Glutamatergic neuron (in vitro differentiated cells): ENCODE measurements at places on chromosomes 2 and 18.

DNA sequence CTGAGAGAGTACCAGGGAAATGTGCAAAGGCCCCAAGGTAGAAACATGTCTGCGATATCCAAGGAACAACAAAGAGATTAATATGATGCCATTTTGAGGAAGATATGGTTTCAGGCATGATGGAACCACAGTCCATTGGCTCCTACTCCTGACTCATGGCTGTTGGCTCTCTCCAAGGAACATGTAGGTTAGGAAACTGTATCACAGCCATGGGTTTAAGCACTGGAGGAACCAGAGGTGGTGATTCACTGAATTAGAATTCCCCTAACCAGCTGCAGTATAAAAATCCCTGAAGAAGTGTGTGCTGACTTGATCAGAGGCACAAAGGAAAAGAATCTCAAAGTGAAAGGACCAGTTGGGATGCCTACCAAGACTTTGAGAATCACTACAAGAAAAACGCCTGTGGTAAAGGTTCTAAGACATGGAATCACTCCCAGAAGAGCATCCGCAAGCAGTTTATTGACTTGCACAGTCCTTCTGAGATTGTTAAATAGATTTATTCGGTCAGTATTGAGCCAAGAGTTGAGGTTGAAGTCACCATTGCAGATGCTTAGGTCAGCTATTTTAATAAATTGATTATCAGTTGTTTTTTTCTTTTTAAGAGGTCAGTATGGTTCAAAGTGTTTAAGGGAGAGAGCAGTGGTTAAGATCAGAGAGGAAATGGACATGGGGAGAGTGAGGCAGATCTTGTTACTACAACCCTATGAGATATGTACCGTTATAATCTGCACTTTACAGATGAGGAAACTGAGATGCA, 110.7 kb upstream of the OTX1 start:
- no peak overlapping the region for H3K4me3 ChIP-seq
- H3K4me1 ChIP-seq, result no peaks in the 10 kb centered on the region
- no peaks in the 10 kb centered on the region for H3K27me3 ChIP-seq
- no peak for DNase-seq
- H3K27ac ChIP-seq, result no peak overlapping the region

GRCh38 chr2:71613953-71614925, 160.9 kb downstream of the DYSF start:
- no peaks in the 10 kb centered on the region for H3K36me3 ChIP-seq
- DNase-seq, result no peak
- H3K27me3 ChIP-seq, result peaks cover 5% of the 10 kb centered on the region
- H3K27ac ChIP-seq, result no peak overlapping the region
- peaks cover 2% of the 10 kb centered on the region for H3K4me1 ChIP-seq
- H3K4me3 ChIP-seq, result no peak overlapping the region

DNA sequence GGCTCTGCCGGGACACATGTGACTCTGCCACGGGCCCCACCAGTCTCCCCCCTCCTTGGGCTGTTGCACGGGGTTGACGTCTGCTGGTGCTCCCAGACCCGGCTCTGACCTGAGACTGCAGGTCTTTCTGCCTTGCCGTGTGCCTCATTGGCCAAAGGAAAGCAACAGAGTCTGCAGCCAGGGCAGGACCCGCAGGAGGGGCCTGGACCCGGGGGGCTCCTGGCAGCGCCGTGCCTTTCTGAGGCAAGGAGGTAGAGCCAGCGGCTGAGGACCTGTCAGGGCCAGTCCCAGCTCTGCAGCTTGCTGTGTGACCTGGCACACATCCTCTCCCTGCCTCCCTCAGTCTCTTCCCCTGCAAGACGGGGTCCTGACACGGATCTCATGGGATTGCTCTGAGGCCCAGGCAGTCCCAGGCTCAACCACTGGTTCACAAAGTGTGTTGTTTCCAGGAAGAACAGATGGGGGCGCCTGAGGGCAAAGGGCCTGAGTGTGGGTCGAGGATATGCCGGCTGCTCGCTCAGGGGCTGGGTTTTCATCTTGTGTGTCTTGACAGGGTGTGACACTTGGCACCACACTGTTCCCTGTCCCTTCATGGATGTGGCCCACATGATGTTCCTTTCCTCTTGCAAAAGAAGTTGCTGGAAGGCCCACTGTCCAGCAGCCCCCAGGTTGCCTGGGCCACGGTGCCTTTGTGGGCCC, 9.0 kb downstream of the CAPN10 start:
- no peaks in the 10 kb centered on the region for H3K4me1 ChIP-seq
- H3K36me3 ChIP-seq, result no peaks in the 10 kb centered on the region
- no peak overlapping the region for H3K27ac ChIP-seq
- no peaks in the 10 kb centered on the region for H3K27me3 ChIP-seq
- no peak overlapping the region for H3K4me3 ChIP-seq

- H3K27ac ChIP-seq, result no peak overlapping the region
- H3K4me3 ChIP-seq, result no peak overlapping the region
- H3K4me1 ChIP-seq, result peaks cover 3% of the 10 kb centered on the region
- no peak for DNase-seq
- no peaks in the 10 kb centered on the region for H3K36me3 ChIP-seq
Observed at GRCh38 chr2:157302492-157303099, 23.0 kb downstream of the ERMN start.

DNA sequence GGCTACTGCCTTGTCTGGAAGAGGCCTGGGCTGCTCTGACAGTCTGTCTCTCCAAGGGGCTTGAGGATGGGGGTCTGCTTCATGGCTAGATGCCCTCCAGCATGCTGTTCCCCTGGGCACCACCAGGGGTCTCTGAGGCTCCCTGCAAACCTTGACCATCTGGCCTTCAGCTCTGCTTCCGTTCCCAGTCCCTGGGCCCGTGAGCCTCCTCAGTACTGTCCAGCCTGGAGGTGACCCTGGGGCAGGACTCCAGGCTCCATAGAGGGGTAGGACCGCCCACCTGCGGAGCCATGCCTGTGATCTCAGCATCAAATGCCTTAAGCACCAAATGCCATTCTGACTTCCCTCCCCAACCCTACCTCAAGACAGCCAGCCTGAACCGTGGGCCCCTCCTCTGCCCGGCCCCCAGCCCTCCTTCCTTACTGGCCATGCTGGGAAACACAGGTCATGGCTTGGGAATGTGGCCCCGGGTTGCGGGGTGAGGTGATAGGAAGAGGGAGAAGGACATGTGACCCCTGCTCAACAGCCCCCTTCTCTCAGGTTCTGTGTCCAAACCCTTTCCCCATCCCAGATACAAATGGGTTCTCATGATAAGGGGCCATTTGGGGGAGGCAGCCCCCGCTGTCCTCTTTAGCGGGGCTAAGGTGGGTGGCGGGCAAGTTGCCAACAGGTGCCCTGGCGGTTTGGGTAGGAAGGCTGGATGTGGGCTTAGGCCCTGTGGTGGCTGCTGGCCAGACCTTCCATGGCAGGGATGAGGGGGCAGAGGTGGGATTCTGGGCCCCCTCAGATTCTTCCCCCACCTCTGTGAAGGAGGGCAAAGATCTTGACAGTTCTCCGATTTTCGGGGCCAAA, 25.0 kb downstream of the SPEG start:
- no peaks in the 10 kb centered on the region for H3K36me3 ChIP-seq
- DNase-seq, result peak; percentile 86
- H3K27ac ChIP-seq, result peak overlapping the region; percentile 96
- H3K4me1 ChIP-seq, result peaks cover 19% of the 10 kb centered on the region
- peaks cover 5% of the 10 kb centered on the region for H3K27me3 ChIP-seq

- H3K4me3 ChIP-seq, result no peak overlapping the region
- peaks cover 8% of the 10 kb centered on the region for H3K4me1 ChIP-seq
- peaks cover 2% of the 10 kb centered on the region for H3K27me3 ChIP-seq
- peak overlapping the region; percentile 7 for H3K27ac ChIP-seq
- no peaks in the 10 kb centered on the region for H3K36me3 ChIP-seq
Observed at GRCh38 chr2:12624905-12625598, 91.7 kb upstream of the TRIB2 start.

DNA sequence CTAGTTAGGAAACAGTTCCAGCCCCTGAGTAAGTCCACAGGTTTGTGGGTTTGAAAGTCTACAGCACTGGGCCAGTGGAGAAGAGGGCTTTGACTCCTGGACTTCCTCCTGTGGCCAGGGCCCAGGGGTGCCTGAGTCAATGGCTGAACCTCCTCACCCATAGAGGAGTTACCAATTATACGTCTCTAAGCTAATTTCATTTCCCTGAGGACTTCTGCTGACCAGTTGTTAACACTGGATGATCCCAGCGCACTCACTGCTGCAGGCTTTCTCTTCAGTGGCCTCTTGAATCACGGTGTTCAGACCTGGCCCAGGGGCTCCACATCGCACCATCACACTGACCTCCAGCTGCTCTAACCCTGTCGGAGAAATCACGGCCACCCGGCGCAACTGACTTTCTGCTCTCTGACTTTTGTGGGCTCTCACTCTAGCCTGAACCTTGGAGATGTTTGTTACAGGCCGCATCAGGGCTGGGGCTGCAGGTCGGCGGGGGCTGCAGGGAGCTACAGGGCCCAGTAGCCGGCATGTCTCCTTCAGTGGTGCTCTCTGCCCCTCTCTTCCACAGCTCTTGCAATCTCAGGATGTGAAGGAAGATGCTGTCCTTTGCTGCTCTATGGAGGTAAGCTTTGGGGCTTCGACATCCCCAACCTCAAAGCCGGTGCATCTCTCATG, 93.6 kb downstream of the SMAD7 start:
- no peak overlapping the region for H3K4me3 ChIP-seq
- H3K27me3 ChIP-seq, result peaks cover 34% of the 10 kb centered on the region
- H3K27ac ChIP-seq, result no peak overlapping the region
- no peak for DNase-seq

GRCh38 chr2:151182396-151182795, 79.3 kb downstream of the RBM43 start:
- H3K27ac ChIP-seq, result no peak overlapping the region
- no peak overlapping the region for H3K4me3 ChIP-seq
- peaks cover 16% of the 10 kb centered on the region for H3K4me1 ChIP-seq
- H3K27me3 ChIP-seq, result peaks cover 2% of the 10 kb centered on the region
- H3K36me3 ChIP-seq, result no peaks in the 10 kb centered on the region

GRCh38 chr2:240232264-240232915, 91.9 kb upstream of the OTOS start:
- peaks cover 16% of the 10 kb centered on the region for H3K27me3 ChIP-seq
- H3K27ac ChIP-seq, result no peak overlapping the region
- peaks cover 28% of the 10 kb centered on the region for H3K4me1 ChIP-seq
- DNase-seq, result no peak
- H3K4me3 ChIP-seq, result no peak overlapping the region

- no peak overlapping the region for H3K27ac ChIP-seq
- H3K4me3 ChIP-seq, result no peak overlapping the region
- DNase-seq, result no peak
Observed at GRCh38 chr2:195687320-195688086, 30.5 kb downstream of the SLC39A10 start.

DNA sequence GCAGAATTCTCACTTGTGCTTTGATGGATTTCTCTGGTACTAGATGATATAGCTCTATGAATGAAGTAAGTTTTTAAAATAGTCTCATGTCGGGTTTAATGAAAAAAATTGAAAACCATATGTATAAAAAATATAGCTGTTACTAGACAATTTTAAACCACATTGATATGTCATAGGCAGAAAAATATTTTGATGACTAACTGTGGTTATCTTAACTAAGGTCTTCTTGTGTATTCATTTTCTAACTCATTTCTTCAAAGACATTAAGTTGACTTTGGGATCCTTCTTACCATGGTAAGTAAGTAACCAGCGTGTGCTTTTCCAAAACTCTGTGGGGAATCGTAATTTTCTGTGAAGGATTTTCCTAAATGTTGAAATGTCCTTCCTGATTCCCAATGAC, 160.9 kb upstream of the COL3A1 start:
- H3K27me3 ChIP-seq, result peaks cover 2% of the 10 kb centered on the region
- no peaks in the 10 kb centered on the region for H3K36me3 ChIP-seq
- H3K4me3 ChIP-seq, result no peak overlapping the region
- peaks cover 2% of the 10 kb centered on the region for H3K4me1 ChIP-seq
- no peak for DNase-seq

- peaks cover 3% of the 10 kb centered on the region for H3K36me3 ChIP-seq
- no peak for DNase-seq
- no peak overlapping the region for H3K4me3 ChIP-seq
- H3K27ac ChIP-seq, result no peak overlapping the region
- peaks cover 6% of the 10 kb centered on the region for H3K27me3 ChIP-seq
Observed at GRCh38 chr2:105298017-105298416, 31.5 kb downstream of the TGFBRAP1 start.

- peaks cover under 1% of the 10 kb centered on the region for H3K4me1 ChIP-seq
- DNase-seq, result no peak
- H3K27ac ChIP-seq, result no peak overlapping the region
- peaks cover 4% of the 10 kb centered on the region for H3K27me3 ChIP-seq
- H3K36me3 ChIP-seq, result peaks cover 13% of the 10 kb centered on the region
Observed at GRCh38 chr2:100870652-100871531, 51.0 kb downstream of the NPAS2 start.
